Activated CD8-positive, alpha-beta T cell treated with anti-CD3 and anti-CD28 coated beads for 36 hours (primary cell): ENCODE measurements at places on chromosomes 2 and 18. TPM values are rescaled to one million over a fixed set of nuclear protein-coding genes. Genes with fewer than 3 reads are reported as not detected.

Gene KCNS3
- not detected for total RNA-seq

Gene DSG2
- 0.43 TPM for total RNA-seq

Gene BMP10
- not detected for total RNA-seq

GRCh38 chr2:99640635-99641151 is 150.9 kb upstream of the REV1 start:
- DNase-seq, result no peak

DNA sequence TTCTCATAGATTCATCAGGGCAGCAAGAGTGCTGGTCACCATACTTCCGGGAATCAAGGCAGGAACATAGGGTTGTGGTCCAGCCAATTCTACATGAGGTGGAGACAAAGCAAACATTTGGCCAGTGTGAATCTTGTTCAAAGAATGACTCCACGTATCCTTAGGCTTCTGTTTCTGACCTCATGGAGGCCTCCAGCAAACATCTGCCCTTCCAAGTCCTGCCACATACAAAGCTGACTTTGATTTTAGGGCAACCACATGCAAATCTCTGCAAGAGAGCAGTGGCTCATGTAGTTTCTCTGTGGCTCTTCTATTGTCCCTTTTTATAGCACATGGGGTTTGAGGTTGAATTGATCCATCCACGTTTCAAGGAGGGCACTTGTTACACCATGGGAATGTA is 132.1 kb upstream of the MMADHC start:
- no peak for DNase-seq

DNA sequence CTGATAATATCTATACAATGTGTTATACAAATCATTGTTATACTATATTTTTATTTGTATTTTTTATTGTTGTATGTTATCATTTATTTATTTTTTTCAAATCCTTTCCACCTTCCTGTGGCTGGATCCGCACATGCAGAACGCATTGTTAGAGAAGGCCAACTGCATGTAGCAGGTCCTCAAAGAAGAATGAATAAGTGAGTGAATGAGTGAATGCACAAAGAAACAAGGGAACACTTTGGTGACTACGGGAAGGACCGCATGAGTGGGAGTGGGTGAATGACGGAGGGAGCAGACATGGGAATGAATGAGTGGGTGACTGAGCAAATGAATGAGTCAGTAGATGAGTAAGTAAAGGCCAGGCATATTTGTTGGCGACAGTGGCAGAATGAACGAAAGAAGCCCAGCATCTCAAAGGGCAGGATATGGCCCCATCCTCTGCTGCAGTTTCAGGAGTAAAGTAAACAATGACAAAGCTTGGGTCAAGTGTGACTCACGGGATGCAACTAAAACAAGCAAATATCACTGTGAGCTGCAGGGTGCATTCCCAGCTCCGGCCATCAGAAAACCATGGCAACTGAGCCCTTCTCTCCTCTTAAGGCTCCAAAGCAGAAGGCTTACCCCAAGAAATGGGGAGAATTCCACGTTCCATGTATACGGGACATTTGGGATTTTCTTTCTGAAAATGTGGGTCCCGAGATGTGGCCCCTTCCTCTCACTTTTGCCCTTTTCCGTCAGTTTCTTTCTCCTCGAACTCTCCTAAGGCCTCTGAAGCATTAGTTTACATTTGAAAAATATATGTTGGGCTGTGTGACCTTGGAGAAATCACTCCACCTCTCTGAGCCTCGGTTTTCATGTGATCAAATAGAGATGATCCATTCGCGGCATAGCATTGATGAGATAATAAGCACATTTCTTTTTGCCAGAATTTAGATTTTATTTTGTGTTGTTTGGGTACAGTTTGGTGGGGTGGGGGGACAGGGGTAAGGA is 24.5 kb downstream of the KCNF1 start:
- DNase-seq, result no peak

- peak; percentile 8 for DNase-seq
Observed at GRCh38 chr2:164826293-164827243, 15.1 kb downstream of the COBLL1 start.

DNA sequence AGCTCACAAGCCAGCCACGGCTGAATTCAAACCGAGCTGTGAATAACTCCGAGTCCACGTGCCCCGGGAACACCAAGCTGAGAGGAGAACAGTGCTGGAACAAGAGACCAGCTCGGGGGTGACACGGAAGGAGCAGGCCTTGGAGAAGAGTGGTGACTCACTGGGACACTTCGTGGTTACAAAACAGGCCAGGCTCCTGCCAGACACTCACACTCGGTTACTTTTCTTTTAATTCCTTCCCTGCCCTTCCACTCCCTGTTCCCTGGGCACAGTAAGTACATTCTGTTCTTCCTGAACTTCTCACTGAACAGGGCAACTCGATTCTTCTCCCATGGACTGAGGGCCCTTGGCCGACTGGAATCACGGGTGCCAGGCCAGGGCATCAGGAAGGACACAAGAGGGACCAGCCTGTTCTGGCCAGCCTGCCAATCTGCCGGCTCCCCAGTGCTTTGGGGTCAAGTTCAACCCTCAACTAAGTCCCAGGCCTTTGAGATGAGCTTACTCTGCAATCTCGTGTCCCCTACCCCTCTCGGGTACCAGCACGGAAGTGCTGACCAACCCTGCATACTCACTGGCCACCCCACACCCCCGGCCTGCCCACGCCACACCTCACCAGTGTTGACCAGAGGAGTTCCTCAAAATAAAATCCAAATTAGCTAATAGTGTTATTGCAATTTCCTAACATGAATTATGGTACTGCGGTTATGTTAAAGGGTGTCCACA is 87.5 kb downstream of the TFCP2L1 start:
- DNase-seq, result no peak

DNA sequence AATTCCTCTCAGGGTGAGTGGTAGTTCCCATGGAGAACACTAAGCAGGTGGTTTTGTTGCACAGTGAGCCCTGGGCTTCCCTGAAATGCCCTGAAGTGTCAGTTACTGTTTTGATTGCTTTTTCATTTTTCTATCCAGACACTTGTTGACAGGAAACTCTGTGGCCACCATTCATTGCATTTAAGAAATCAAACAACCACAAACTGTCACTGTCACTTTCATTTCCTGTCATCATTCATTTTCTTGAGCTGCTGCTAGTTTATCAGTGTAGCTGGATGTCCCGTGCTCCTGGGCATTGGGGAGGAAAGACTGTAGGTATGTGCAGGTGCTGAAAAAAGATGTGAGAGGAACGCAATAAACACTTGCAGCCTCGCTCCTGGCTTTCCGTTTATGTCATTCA is 891.6 kb upstream of the ZEB2 start:
- DNase-seq, result peak; percentile 39

- no peak for DNase-seq
Observed at GRCh38 chr2:73135236-73135635, 22.5 kb upstream of the RAB11FIP5 start.

DNA sequence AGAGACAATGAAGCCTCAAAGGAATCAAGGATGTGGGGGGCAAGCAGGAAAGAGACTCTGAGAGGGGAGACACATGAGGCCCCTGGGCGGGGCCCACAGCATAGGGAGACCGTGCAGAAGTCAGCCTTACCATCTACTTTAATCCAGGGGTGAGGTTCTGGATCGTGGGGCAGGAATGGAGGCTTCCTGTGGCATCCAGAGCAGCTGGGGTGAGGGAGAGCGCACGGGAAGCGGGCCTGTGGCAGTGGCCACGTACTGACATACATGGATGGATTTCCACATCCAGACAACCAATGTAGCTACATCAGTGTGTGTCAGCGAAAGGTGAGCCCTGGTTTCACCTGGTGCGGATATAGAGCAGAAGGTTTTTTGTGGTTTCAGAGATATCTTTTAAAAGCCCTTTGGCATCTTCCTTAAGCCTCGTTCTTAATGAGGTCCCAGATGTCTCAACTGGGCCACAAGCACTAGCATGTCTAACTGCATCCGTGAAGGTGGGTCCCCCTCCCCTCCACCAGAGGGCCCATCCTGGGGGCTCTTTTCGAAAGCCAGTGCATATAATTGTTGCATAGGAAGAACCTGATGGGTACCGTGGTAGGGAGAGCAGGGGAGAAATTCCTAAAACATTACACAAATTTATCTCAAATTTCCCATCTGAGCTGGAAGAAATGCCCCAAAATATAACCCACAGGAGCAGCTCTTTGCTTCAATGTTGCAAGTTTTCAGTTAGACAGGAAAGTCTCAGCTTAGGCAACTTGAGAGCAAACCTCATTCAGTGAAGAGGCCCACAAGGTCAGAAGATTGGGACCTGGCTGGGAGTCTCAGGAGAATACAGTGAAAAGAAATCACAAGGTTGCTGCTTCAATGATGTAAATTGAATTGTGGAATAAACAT is 90.9 kb downstream of the SP3 start:
- DNase-seq, result no peak

DNA sequence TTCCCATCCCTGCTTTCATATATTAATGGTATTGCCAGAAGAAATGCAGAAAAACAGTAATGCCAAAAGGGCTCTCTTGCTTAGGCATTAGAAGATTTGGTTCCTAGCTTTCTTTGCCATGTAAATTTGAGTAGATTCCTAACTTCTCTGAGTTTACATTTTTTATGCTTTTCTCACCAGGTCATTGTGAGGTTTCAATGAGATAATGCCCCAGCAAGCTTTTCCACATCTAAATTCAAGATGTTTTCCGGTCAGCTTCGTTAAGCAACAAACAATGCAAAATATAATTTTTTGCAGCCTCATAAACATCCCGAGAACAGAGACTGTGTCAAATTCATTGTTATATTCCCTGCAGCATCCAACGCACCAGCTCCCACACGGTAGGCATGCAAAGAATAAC is 44.9 kb downstream of the NCKAP5 start:
- no peak for DNase-seq

DNA sequence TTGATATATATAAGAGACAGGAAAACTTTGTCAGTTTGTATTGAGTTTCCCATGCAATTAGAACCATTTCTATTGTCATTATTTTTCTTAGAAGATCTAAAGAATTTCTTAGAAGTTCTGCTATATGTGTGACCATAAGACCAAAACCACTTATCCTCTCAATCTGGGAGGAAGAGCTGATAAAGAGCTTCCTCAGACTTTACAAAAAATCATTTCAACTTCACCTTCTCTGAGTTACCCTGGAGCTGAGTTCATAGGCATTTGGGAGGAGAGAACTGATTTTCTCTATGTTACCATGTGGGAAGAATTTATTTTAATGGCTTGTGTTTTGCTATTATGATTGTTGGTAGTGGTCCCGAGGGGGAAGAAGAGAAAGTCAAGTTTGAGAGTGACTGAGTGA is 329.3 kb downstream of the GPD2 start:
- no peak for DNase-seq
